Naive B cell (primary cell): ENCODE measurements at places on chromosomes 1 and 21. TPM values are rescaled to one million over a fixed set of nuclear protein-coding genes. Genes with fewer than 3 reads are reported as not detected.

DNA sequence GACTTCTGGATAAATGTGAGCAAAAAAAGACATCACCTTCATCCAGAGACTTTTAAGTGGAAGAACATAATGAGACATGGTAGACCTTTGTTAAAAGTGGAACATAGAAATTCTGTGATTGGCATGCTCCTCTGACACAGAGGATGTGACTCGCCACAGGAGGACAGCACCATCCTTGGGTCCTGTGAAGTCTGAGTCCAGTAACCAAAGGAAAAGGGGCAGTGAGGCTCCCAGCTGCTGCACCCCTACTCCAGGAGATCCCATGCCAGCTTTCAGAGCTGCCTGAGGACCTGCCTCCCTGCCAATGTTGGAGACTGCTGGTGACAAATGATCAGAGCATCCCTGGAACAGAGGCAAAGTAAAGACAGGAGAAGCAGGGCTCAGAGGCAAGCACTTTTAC is 136.2 kb downstream of the BRINP2 start:
- H3K27ac ChIP-seq = no peak overlapping the region
- no peak overlapping the region for H3K4me3 ChIP-seq
- peaks cover 8% of the 10 kb centered on the region for H3K27me3 ChIP-seq
- no peak for DNase-seq
- H3K36me3 ChIP-seq = no peaks in the 10 kb centered on the region

DNA sequence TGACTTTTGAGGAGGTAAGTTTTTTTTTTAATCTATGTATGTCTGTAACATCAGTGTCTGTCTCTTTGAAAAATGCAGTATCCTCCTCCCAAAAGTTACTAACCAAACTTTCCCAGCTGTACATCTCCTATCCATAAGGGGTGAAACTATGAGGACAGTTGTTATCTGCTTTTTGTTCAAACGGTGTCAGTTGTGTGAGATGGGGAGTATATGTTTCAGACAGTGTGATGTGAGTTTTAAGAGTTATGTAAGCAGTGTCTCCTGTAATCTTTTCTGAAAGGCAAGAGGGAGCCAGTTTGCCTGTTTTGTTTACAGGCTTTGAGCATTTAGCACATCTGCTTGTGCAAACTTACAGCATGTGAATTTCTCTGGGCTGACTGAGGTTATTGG is 34.8 kb upstream of the CACYBP start:
- H3K4me1 ChIP-seq = peaks cover 61% of the 10 kb centered on the region
- no peak for DNase-seq

DNA sequence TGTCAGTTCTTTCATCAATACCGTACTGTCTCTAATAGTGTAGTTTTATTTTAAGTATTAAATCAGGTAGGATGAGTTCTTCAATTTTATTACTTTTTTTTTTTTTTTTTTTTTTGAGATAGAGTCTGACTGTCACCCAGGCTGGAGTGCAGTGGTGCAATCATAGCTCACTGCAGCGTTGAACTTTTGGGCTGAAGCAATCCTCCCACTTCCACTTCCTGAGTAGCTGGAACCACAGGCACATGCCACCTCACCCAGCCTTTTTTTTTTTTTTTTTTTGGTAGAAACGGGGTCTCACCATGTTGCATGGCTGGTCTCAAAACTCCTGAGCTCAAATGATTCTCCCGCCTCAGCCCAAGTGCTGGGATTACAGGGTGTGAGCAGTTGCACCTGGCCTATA is 44.3 kb downstream of the INAVA start:
- no peaks in the 10 kb centered on the region for H3K36me3 ChIP-seq
- no peak for DNase-seq
- H3K4me1 ChIP-seq = no peaks in the 10 kb centered on the region
- no peaks in the 10 kb centered on the region for H3K27me3 ChIP-seq
- H3K27ac ChIP-seq = no peak overlapping the region

- no peak overlapping the region for H3K27ac ChIP-seq
- H3K36me3 ChIP-seq = no peaks in the 10 kb centered on the region
- H3K4me1 ChIP-seq = no peaks in the 10 kb centered on the region
- H3K4me3 ChIP-seq = no peak overlapping the region
- H3K27me3 ChIP-seq = no peaks in the 10 kb centered on the region
- DNase-seq = no peak
These were observed 688.4 kb downstream of the USP25 start for GRCh38 chr21:16418226-16418625.

DNA sequence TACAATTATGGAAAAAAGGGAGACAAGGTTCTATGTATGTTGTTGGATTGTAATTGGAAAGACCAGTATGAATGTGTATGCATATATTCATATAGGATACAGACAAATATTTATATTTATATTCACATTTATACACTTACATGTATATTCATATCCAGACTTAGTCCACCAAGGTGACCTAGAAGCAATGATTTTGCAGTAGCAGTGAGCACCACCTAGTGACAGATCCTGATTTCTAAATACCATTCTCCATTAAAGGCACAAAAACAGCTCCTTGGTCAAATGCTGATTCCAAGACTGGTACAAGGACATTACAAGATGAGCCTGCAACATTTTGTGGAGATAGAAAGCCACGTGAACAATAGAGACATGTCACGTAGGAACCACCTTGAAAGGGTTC is 153.4 kb downstream of the SDCCAG8 start:
- no peaks in the 10 kb centered on the region for H3K27me3 ChIP-seq
- H3K27ac ChIP-seq = no peak overlapping the region

CRYAA gene
- not detected for polyA plus RNA-seq

DNA sequence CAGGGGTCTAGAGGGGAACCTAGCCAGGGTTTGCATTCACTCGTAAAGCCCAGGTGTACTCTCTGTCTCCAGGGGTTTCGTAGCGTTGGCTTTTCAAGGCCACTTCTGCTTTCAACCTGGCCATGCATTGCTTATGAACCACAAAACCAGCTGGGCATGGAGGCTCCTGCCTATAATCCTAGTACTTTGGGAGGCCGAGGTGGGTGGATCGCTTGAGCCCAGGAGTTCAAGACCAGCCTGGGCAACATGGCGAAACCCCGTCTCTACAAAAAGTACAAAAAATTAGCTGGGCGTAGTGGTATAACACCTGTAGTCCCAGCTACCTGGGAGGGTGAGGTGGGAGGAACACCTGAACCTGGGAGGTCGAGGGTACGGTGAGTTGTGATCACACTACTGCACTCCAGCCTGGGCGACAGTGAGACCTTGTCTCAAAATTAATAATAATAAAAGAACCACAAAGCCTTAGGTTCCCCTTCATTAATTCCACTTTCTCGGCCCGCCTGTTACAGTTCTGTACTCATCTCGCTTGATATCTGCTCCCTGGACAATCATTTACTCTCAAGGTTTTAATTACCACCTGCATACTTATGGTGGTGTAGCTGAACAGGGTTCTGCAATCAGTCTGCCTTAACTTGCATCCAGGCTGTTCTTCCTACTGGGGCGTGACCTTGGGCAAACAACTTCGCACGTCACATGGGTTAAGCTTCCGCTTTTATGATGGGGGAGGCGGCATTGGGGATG is 6.1 kb downstream of the SLC16A4 start:
- H3K4me1 ChIP-seq = peaks cover 89% of the 10 kb centered on the region
- H3K27ac ChIP-seq = peak overlapping the region; percentile 99
- H3K4me3 ChIP-seq = peak overlapping the region; percentile 83
- no peaks in the 10 kb centered on the region for H3K27me3 ChIP-seq
- no peaks in the 10 kb centered on the region for H3K36me3 ChIP-seq

- peak overlapping the region; percentile 2 for H3K4me3 ChIP-seq
- H3K27ac ChIP-seq = peak overlapping the region; percentile 91
- peaks cover 37% of the 10 kb centered on the region for H3K4me1 ChIP-seq
- DNase-seq = no peak
These were observed 15.0 kb downstream of the ZNF496 start for GRCh38 chr1:247316590-247317197.

BCAS2 gene
- polyA plus RNA-seq = 160 TPM

PRR9 gene
- not detected for polyA plus RNA-seq

- no peaks in the 10 kb centered on the region for H3K27me3 ChIP-seq
- H3K36me3 ChIP-seq = peaks cover 3% of the 10 kb centered on the region
- peak overlapping the region; percentile 15 for H3K27ac ChIP-seq
- peaks cover 56% of the 10 kb centered on the region for H3K4me1 ChIP-seq
- H3K4me3 ChIP-seq = peak overlapping the region; percentile 99
These were observed 1.7 kb downstream of the HECTD3 start for GRCh38 chr1:45009296-45009865.

FMN2 gene
- not detected for polyA plus RNA-seq

AMY1A gene
- not detected for polyA plus RNA-seq

LRRC39 gene
- 0.69 TPM for polyA plus RNA-seq

RAB29 gene
- polyA plus RNA-seq = 70.2 TPM

DNA sequence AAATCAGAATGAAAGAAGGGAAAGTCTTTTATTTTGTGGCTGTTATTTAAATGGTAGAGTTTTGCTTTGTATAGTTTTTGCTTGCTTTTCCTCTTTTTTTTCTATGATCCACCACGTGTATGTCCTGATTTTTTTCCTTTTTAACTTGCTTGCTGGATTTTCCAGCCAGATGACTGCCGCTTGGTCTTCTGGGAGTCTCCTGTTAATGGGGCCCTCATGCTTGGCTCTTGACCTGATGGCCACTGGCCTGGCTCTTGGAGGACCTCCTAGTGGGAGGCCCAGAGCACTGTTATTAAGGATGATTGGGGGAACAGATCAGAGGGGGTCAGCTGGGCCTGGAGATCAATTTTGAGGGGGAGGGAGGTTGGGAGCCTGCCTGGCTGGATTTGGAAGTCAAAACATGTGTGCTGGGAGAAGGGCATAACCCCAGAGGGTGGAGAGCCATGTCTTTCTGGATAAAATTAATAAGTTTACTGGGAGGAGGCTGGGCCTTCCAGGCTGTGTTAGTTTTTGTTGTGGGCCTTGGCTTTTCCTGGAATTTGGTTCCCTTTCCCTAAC is 1.2 kb downstream of the FGGY start:
- peaks cover 8% of the 10 kb centered on the region for H3K36me3 ChIP-seq
- H3K27ac ChIP-seq = peak overlapping the region; percentile 58
- no peaks in the 10 kb centered on the region for H3K27me3 ChIP-seq
- H3K4me1 ChIP-seq = peaks cover 35% of the 10 kb centered on the region
- H3K4me3 ChIP-seq = peak overlapping the region; percentile 83

DNA sequence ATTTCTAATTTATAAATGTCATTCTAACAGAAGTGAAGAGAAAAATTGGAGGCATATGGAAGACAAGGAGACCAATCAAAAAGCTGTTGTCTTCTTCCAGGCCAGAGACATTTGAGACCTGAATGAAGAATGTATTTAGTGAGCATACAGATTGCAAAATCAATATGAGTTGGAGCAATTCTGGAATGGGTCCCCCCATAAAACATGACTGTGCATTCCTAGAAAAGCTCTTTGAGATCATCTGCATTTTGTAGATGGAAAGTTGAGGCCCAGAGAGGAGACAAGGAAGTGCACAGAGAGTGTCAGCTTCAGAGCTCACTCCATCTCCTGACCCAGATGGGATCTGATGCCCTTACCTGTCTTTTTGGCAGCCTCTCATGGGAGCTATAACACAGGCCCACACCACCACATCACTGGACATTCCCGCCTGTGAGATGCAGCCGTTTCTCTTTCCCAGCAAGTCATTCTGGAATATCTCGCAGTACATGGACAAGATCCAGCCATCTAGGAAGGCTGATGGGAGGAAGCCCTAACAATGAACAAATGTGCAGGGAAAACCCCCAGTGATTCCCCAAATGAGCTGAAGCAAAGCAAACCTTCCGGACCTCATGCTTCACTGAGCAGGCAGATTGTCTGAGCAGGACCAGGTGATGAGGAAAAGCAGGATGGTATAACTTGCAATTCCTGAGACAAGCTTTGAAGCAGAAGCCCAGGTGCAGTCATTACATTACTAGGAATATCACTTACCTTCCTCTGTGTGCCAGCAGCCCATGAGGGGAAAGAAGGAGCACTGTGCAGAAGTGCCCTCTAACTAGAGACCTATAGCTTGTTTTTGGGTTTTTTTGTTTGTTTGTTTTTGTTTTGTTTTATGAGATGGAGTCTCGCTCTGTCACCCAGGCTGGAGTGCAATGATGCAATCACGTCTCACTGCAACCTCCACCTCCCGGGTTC is 445.6 kb downstream of the PLPP3 start:
- DNase-seq = no peak
- H3K27ac ChIP-seq = no peak overlapping the region
- peaks cover 9% of the 10 kb centered on the region for H3K4me1 ChIP-seq
- H3K4me3 ChIP-seq = no peak overlapping the region

GRCh38 chr1:184597650-184598357 is 156.9 kb downstream of the EDEM3 start:
- H3K27me3 ChIP-seq = no peaks in the 10 kb centered on the region
- no peak for DNase-seq
- no peak overlapping the region for H3K27ac ChIP-seq
- H3K4me3 ChIP-seq = no peak overlapping the region

LCE2A gene
- not detected for polyA plus RNA-seq

GRCh38 chr1:208089761-208090370 is 154.3 kb downstream of the PLXNA2 start:
- no peaks in the 10 kb centered on the region for H3K36me3 ChIP-seq
- DNase-seq = no peak
- H3K27me3 ChIP-seq = no peaks in the 10 kb centered on the region
- no peak overlapping the region for H3K4me3 ChIP-seq
- H3K27ac ChIP-seq = no peak overlapping the region

DNA sequence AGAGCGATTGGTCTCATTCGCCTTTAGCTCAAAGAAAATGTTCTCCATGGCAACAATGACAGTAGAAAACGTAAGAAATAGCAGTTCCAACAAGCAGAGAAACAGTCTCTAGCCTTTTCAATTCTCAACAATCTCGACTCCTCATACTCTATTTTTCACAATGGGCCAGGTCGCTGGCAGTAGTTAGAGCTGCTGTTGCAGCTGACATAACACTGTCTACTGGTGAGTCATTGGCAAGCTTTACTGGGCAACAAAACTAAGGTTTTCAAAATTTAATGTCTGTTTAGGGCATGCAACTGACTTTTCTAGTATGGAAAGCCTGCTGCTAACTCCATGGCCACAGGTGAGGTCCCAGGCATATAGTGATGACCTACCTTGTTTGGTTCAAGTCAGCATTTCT is 221.1 kb upstream of the KAZN start:
- H3K36me3 ChIP-seq = peaks cover 7% of the 10 kb centered on the region
- no peak overlapping the region for H3K27ac ChIP-seq
- no peak overlapping the region for H3K4me3 ChIP-seq

DNA sequence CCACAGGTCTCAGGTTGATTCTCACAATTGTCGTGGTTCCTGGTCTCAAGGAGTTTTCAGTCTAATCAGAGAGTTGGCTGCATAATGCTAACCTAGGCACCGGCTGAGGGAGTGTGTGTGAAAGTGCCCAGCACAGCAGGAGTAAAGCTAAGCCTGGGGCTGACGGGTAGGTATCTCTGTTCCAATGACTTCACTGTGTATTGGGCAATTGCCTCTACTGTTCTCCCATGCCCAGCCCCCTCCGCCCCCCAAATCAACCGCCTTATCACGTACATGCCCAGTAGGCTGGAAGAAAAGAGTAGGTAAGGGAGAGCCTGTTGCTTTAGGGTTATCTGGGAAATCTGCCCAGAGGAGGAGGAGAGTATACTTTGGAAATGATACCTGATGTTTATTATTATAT is 54.7 kb downstream of the MRPS6 start:
- no peak overlapping the region for H3K4me3 ChIP-seq
- H3K27me3 ChIP-seq = no peaks in the 10 kb centered on the region
- H3K27ac ChIP-seq = no peak overlapping the region
- H3K36me3 ChIP-seq = peaks cover 18% of the 10 kb centered on the region
- no peak for DNase-seq
- H3K4me1 ChIP-seq = peaks cover 58% of the 10 kb centered on the region
